HCT116 (cell line): ENCODE measurements at places on chromosomes 13 and 19.
A peak's percentile ranks its signal among the peaks of the same experiment; 100 is the strongest.

DNA sequence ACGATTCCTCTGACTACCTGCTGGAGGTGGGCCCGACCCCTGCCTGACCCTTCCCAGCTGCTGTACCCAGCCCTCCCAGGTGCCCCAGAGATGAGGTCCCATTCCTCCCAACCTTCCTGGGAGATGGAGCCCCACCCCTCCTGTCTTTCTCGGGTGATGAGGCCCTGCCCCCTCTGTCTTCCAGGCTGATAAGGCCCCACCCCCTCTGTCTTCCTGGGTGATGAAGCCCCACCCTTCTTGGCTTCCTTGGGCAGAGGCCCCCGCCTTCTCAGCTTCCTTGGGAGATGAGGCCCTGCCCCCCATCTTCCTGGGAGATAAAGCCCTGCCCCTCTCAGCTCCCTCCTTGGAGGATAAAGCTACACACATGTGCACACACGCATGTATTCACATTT lies 47.9 kb downstream of the CERS4 start:
- no peak for DNase-seq

DNA sequence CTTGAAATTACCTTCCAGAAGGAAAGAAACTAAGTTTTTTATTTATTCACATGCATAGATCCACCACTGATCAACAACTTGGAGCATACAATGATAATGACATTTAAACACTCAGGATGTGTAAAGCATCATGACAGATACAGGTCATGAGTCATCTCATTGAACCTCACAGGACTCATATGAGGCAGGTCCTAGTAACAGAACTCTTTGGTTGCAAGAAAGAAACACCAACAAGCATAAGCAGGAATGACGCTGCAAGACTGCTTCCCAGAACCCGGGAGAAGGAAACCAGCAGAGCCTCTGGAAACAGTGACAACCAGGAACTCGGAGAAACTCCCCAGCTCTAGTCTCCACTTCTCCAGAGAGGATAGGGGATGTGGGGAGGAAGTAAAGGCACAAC lies 60.8 kb upstream of the IPO5 start:
- no peak for DNase-seq

DNA sequence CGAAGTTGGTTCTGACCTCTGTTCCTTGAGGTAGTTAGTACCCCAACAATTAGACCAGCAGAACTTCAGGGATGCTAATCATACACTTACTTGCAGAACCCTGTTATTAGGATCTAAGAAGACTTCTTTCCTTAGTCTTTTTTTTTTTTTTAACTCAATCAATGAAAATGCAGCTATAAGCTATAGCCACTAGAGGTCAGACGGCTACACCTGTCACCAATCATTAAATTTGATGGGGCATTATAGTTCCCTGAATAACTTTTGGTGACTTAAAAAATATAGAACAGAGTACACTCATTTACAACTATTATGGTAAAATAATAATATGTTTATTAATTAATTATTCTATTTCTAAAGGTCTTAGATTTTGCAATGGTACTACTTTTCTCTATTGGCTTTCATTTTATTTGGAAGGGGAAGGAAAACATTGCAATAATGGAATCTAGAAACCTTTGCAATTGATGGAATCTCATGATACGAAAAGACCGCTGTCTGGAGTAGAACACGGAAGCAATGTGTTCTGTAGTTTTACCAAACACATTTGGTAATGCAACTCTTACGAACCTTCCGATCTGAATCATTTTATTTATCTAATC lies 483.2 kb downstream of the DIAPH3 start:
- DNase-seq, result peak; percentile 7

GRCh38 chr13:49925881-49926418 lies 10.2 kb downstream of the SPRYD7 start:
- no peak for DNase-seq

- no peak for DNase-seq
Observed at GRCh38 chr13:100301418-100301817, 212.5 kb downstream of the PCCA start.

DNA sequence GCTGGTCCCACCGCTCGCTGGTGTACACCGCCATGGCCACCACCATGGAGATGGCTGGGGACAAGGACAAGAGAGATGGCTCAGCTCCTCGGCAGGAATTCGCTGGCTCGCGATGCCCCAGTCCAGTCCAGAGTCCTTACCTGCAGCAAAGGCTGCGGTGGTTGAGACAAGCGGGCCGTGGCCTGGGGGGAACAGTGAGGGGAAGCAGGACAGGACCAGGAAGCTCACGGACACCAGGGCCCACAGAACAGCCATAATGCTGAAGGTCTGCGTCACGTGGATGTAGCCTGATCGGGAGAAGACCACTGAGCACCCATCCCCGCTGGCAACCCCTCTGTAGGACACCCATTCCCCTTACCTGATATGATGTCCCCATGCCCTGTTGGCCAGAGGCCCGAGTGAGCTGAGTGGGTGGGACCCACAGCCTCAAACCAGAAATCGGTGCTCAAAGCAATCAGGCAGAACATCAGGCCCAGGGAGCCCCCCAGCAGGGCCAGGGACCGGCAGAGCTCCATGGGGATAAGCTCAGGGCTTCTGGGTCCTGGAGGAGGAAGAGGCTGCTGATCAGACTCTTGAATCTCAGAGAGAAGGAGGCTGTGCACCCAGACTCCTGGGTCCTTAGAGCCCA lies 319 bp downstream of the NKG7 start:
- no peak for DNase-seq
